ENCODE measurements at places on chromosomes 5 and 9.

DNA sequence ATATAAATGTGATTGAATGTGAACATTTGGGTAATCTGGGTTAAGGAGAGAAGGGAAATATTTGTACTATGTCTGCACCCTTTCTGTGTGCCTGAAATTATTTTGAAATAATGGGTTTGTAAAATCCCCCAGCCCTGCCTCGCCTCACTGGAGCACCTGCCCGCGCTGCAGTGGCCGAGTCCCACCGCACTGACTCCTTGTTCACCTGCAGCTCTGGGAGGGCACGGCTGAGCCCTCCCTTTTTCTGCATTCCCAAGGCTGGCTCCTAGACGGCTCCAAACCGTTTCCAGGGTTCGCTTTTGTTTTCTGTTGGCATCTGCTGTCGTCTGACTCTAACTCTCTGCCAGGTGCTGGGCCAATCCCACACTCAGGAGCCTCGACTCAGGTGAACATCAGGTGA lies 17.6 kb upstream of the PPP1R26 start:
- DNase-seq, result no peak

- DNase-seq, result no peak
These were observed 71.2 kb downstream of the C9orf50 start for GRCh38 chr9:129549684-129550083.

- DNase-seq, result no peak
These were observed 3.5 kb downstream of the RPL7A start for GRCh38 chr9:133351526-133351907.

- DNase-seq, result no peak
These were observed 1.8 kb downstream of the FEM1C start for GRCh38 chr5:115542651-115543364.

GRCh38 chr9:93235300-93235960 lies 51.5 kb downstream of the WNK2 start:
- no peak for DNase-seq

DNA sequence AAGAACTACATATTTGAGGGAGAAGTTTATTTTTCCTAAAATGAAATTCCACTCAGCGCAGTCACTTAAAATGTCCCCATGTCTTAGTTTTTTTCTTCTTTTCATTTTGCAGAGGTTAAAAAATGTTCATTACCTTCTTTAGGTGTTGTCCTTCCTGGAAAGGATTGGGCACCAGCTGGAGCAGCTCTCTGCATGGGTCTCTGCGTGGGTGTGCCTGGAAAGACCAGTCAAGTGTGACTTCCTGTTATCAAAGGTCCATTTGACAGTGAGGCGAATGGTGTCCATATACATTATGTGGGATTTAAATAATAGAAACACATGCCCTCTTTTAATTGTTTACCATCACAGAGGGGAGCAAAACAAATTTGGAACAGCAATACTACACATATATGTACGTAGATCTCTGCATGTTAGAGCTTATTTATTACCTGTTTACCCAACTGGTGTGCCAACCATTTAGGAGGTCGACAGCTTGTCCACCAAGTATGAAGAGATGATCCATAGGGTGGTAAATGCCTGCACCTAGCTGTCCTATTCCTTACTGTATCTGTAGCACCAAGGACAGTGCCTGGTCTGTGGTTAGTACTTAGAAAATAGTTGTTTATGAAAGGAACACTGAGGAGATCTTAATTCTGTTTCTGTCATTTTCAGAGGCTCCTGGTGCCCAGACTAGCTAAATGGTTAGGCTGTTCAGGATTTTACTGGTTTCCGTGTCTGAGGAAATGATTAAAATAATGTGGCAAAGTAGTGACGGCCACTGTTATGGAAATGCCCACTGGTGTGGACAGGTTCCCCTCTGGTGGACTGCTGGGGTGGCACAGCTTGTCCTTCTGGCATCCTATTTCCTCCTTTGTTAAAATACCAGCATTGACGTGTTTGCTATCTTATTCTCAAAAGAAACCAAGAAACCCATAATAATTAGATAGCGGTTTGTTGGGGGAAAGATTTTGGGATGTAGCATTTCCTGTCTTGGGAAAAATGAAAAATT lies 200.4 kb downstream of the MAST4 start:
- no peak for DNase-seq

DNA sequence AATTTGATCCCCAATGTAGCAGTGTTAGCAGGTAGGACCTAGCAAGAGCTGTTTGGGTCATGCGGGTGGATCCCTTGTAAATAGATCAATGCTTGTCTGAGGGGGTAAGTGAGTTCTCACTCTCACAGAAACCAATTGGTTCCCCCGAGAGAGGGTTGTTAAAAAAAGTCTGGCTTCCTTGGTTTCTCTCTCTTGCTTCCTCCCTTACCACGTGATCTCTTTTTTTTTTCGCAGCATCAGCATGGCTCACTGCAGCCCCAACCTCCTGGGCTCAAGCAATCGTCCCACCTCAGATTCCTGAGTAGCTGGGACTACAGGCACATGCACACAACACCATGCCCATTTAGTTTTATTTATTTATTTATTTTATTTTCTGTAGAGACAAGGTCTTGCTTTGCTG lies 26.4 kb downstream of the RAPGEF6 start:
- no peak for DNase-seq

DNA sequence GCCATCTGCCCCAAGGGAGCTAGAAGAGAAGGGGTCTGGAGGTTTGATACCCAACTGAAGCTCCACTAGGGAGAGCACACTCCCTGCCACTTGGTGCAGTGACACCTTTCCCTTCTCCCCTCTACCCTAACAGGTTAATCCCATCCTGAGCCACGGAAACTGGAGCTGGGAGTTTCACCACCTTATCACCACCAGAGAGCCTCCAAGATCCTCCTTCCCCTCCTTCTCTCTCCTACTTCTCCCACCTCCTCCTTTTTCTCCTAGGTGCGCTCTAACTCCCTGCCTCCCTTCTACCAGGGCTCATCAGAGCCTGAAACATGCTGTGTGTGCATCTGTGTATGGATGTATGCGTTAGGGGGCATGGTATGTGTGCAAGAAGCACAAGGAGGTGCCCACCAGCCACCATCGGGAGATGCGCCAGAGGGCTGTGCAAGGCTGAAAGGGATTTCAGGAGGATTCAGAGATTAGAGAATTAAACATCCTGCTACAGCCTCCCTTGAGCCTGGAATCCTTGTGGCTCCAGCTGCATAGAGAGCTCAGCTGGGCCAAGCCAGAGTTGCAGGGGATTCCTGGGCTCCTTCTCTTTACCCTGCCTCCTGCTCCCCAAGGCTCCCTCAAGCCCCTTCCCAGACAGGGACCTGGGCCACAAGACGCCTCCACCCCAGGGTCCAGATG lies 89.8 kb downstream of the PCDH1 start:
- no peak for DNase-seq

DNA sequence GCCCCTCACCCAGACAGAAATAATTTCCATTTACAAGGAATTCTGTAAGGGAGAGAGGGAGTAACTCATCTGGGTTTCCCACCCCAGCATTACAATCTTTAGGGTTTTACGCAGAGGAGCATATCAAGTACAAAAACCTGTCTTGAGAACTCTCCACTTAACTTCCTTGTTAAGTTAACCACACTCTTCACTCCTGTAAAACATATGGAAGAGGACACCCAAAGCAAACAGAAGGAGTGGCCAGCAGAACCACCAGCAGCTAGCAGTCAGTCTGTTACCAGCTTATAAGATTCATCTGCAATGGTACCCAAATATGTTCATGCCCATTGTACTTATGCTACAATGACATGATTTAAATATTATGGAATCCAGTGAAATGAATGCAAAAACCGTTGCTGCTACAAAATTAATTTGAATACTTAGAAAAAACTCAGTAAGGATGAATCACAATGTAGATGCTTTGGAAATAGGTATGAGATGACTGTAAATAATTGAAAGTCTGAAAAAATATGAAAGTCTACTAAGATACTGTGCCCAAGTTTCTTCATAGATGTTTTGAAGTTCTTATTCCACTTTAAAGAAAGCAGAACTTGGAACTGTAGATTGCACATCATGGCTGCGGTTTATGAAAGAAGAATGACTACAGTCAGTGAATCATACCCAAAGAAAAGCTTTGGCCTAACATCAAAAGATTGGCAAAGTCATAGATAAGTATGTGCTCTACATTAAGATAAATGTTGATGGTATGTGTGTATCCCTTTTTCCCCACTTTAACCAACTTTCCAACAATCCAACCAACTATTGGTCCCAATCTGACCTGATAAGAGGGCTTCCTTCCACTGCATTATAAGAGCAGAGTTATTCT lies 233.6 kb downstream of the ACTL7B start:
- DNase-seq, result no peak

GRCh38 chr5:87582149-87582548 lies 169.4 kb upstream of the CCNH start:
- no peak for DNase-seq

- DNase-seq, result no peak
These were observed 737 bp downstream of the RNF180 start for GRCh38 chr5:64166201-64166959.

- DNase-seq, result no peak
These were observed 54.5 kb downstream of the GALNT12 start for GRCh38 chr9:98861781-98862504.

GRCh38 chr9:75001719-75002421 lies 26.2 kb downstream of the CARNMT1 start:
- peak; percentile 34 for DNase-seq

- no peak for DNase-seq
These were observed 178.3 kb downstream of the HSPA4 start for GRCh38 chr5:133229931-133230664.

- DNase-seq, result no peak
These were observed 50.3 kb downstream of the SLC22A5 start for GRCh38 chr5:132419502-132420468.

GRCh38 chr5:68504306-68504705 lies 288.8 kb downstream of the PIK3R1 start:
- DNase-seq, result no peak

GRCh38 chr9:136238342-136238732 lies 7.3 kb downstream of the QSOX2 start:
- DNase-seq, result no peak

DNA sequence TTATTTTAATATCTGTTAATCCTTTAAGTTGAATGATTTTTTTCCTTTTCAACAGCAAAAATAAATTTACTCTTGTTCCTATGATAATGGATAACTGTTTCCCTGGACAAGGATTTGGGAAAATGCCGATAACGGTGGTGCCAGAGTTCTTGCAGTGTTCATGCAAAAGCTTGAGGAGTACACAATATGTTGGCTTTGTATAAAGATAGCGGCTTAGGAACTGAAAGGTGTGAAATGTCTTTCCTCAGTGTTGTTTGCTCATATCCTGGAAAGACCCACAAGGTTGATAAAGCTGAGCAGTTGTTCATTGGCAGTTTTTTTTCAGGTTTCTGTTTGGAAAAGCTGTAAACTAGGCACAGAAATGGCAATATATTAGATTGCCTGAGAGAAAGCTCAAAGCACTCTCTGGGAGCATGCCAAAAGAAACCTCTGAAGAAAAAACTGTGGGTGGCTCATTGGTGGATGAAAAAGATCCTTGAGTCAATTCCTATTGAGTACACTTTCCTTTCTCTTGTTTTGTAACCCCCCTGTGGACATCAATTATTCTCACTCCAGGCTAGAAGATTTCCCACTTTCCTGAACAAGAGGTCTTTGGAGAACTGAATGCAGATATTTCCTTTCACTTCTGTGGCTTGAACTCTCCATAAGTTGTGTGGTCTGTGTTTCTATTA lies 117.2 kb upstream of the RGMB start:
- no peak for DNase-seq

- no peak for DNase-seq
These were observed 11.5 kb upstream of the FAF2 start for GRCh38 chr5:176436656-176437055.

DNA sequence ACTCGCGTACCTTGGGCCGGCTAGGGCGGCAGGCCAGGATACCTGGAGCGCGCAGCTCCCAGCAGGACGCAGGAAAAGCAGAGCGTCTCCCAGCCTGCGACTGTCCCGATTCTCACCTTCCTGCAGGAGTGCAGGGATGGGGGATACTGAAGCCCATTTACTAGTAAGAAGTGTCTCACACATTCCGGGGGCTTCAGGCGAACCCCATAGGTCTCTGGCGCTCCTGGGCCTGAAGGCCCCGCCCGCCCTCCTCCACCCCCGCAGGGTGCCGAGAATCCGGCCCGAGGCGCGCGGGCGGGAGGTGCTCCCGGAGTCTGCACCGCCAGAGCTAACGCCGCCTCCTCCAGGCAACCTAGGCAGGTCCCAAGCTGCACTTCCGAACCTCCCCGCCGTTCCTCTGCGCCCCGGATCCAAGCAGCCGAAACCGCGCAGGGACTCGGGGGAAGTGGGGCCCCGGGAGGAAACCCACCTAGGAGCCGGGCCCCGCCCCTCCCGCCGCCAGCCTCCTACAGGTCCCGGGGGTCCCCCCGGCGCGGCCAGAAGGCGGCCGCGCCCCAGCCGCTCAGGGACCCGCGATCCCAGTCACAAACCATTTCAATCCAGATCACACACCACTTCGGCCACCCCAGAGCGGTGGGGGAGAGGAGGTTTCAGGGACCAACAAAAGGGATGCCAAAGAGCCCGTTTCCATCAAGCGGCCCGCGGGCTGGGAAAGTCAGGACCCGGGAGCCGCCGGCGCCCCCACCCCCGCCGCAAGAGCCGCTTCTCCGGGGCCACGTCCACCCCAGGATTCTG lies 1.2 kb downstream of the ROR2 start:
- DNase-seq, result no peak
